ENCODE measurements at places on chromosomes 1 and 21.

DNA sequence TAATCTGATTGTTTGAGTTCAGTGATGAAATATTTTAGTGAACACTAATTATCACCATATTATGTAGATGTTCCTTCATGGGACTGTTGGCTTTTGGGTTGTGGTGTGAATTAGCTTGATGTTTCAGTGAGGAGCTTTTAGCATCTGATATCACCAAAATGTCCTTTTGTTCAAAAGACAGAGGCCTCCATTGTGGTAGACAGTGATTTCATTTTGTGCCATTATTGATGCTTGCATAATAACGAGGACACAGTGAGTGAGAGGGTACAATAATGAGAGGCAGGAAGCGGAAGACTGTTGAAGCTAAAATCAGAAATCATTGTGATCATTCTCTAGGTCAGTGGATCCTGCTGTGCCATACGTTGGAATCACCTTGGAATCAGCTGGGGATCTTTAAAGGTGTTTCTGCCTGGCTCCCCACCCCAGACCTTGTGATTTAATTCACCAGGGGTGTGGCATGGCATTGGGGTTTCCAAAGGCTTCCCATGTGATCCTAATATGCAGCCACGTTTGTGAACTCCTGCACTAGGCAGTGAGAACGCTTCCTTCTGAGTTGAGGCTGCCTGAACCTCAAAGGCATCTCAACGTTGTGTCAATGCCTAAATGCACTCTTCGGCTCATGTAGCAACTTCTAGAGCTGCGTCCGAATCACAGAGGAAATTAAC, 82.1 kb upstream of the KIF1B start:
- no peak for DNase-seq

GRCh38 chr1:247373721-247374141, 42.1 kb upstream of the ZNF496 start:
- peak; percentile 60 for DNase-seq

- no peak for DNase-seq
Observed at GRCh38 chr1:202105571-202106339, 17.0 kb upstream of the GPR37L1 start.

- DNase-seq: no peak
Observed at GRCh38 chr1:229886636-229887035, 180.4 kb upstream of the GALNT2 start.

DNA sequence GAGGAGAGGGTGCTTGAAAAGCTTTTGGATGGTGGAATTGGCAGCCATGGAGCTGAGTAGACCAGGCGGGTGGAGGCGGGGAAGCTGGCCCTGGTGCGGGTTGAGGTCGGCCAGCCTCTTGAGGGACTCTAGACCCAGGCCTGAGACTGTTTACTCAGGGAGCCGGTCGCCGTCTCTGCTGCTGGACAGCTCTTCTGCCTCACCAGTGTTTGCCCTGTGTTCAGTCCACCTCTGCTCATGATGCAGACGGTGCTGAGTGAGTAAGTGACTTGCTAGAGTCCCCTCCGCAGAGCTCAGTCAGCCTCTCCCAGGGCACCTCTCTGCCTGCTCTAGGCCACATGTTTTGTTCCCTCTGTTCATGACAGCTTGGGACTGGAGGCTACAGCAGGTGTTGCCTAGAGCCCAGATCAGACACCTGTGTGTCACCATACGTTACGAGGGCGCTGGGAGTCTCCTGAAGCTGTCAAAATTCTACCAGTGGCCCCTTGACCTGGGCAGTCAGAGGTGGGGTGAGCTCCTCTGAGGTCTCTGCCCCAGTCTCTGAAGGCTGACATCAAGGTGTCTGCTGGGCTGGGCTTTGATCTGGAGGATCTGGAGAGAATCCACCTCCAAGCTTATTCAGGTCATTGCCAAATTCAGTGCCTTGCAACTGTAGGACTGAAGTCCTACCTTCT, 73.5 kb upstream of the WNT4 start:
- DNase-seq: no peak

- DNase-seq: no peak
Observed at GRCh38 chr1:53619367-53620060, 119.5 kb downstream of the GLIS1 start.

GRCh38 chr21:38170283-38170682, 86.5 kb upstream of the KCNJ15 start:
- DNase-seq: no peak

DNA sequence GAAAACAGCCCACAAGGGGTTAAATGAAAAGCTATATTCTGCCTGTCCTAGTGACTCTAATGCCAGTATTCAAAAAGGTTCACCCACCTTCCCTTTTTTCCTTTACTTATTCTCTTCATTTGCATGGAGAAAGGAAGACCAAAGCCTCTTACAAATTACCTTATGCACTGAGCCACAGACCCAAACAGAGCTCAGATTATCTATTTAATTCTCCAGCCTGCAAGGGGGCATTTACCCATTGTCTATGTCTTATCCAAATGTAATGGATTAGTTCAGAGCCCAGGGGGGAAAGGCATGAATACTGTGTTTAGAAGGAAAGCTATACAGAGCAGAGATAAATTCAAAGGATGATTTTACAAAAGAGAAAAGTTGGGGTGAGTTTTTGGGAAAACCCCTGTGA, 388.5 kb downstream of the OMA1 start:
- no peak for DNase-seq

- no peak for DNase-seq
Observed at GRCh38 chr1:93519199-93519829, 71.4 kb downstream of the FNBP1L start.

DNA sequence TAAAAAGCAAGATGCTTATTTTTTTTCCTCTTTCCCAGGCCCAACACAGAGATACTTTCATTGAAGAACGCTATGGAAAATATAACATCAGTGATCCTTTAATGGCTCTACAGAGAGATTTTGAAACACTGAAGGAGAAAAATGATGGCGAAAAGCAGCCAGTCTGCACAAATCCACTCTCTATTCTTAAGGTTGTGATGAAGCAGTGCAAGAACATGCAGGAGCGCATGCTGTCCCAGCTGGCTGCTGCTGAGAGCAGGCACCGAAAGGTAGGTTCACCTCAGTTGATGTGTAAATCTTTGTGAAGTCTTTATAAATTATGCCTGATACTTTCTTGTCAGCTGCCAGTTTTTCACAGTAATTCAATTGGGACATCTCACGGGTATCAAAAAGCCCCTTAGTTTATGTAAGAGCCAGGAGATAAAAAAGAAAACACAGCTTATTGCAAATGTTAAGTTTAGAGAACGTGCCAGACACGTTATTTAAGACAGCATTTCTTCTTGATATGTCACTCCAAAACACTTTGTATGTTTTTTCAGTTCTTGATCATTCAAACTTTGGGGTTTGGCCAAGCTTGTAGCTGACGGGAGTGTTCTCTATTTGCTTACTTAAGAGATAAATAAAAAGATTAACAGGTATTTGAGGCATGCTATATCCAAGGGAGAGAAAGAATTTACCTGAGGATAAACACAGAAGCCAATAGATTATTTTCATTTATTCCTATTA, 53.1 kb downstream of the CTTNBP2NL start:
- DNase-seq: no peak

DNA sequence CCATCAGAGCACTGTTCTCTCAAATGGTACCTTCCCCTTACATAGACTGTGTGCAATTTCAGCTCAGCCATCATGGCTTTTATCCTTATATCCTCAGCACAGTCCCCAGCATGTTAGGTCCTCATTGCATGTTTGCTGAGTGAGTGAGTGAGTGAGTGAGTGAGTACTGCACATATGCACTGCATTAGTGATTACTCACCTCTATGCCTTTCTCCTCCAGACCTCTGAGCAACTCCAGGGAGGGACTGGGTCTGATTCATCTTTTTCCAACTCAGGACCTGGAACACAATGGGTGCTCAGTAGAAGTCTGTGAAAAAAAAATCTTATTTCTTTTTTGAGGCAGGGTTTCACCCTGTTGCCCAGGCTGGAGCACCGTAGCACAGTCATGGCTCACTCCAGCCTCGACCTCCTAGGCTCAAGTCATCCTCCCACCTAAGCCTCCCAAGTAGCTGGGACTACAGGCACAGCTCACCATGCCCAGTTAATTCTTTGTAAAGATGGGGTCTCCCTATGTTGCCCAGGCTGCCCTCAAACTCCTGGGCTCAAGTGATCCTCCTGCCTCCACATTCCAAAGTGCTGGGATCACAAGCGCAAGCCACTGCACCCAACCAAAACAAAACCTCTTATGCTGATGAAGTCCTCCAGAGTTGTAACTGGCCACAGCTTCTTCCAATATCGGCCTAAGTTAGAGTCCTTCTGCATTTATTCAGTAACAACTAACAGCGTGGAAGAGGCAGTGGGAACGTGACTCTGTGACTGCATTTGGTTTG, 23.7 kb downstream of the RNU5D-1 start:
- no peak for DNase-seq

DNA sequence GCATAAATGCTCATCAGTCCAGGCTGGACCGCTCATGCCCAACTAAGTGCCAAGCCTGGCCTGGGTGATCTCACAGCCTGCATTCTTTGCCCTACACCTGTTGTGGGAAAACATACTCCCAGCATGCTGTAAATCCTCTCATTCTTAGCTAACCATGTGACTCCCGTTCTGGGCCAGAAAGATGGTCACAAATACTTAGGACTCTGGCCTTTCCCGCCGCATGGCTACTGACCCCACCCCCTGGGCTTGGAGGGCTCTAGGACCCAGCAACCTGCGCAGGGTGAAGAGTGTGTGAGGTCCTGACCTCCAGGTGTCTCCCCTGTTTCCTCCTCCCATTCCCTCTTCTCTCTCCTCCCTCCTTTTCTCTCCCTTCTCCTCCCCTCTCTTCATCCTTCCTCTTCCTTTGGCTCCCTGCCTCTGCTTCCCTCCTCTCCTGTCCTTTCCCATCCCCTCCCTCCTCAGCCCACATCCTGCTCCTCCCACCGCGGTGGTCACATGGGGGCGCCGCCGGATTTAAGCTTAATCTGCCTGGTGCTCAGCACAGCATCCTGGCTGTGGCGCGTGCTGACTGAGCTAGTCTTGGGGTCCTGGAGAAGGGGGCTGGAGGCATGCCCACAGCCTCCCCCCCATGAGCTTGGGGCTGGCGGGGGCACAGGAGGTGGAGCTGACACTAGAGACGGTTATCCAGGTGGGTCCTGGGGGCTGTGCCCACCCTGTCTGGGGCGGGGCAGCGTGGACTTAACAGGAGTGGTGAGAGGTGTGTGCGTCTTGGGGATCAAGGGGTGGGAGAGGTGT, at the start of gene CROCC:
Gene CROCC (plus strand): TSS at position 541 of the 795 bp plus-strand sequence. CDS start 88 bp downstream, at position 629.
- DNase-seq: no peak

DNA sequence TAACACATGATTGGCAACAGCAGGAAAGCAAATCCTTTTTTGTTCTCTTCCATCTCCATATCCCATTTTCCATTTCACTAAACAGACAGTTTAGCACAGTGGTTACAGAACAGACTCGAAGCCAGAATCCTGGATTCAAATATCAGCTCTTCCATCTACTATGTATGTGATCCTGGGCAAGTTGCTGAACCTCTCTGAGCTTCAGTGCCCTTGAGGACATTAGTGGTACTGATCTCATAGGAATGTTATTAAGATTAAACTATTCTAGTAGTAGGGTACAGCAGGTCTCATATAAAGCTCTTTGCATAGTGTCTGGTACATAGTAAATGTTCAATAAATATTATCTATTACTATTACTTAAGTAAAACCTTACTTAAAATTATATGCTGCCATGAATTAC, 13.8 kb upstream of the HHIPL2 start:
- DNase-seq: no peak

GRCh38 chr1:40884055-40884795, 22.1 kb upstream of the CITED4 start:
- DNase-seq: no peak

GRCh38 chr1:36091698-36092097, 3.0 kb downstream of the ADPRS start:
- no peak for DNase-seq

- no peak for DNase-seq
Observed at GRCh38 chr1:7298145-7298544, 473.0 kb upstream of the VAMP3 start.

- no peak for DNase-seq
Observed at GRCh38 chr1:84884671-84885389, 8.2 kb downstream of the LPAR3 start.

DNA sequence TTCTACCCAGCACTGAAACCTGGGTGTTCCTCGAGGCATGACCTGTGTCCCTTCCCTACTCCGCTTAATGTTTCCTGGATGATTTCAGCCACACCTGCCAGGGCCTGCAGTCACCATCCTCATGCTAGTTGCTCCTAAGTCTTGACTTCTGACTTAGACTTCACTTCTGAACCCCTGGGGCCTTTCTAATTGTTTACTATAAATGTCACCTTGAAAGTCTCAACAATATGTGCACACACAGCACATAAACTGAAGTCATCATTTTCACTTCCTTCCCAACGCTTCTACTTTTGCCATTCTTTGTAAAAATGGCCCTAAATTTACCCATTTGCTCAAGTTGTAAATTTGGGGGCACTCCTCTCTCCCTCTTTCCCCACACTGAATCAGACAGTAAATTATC, 141.1 kb downstream of the DYRK1A start:
- no peak for DNase-seq

DNA sequence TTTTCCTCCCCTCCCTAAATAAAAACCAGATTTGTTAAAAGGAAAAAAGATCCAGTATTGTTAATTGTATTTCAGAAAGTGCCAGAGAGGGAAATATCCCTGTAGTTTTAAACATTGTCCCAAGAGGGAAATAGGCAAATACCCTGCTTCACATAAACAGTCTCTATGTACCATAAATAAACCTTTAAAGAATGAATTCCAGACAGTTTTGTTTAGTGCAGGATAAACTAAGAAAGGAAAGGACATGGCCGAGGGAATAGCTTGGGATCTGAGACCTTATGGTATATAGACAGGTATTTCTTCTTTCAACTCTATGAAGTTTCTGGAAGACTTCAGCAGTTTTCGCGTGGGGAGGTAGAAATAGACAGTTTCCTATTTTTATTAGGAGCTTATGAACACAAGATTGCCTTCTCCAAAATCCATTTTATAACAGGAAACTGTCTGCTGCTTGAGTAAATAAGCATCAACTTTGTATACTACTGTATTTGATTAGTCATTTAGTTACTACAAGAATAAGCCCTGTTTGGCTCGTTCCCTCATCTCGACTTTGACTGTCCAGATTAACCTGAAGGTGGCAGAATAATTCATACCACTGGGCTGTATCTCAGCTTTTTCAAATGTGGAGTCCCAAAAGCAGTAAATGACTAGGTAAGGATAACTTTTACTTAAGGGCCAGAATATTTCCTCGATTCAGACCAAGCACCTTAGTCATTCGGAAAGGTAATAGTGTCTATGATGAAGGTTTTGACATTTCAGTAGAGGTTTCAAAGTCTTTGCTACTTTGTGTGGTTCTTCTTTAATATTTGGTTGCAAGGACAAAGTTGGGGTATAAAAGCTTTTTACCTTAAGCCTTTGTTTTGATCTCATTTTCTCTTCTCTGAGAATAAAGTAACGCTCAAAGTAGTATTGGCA, 177.5 kb downstream of the VPS13D start:
- no peak for DNase-seq
